ENCODE measurements at places on chromosomes 3 and 15.

GRCh38 chr3:196966526-196967401 is 1.9 kb downstream of the PIGZ start:
- DNase-seq, result no peak

DNA sequence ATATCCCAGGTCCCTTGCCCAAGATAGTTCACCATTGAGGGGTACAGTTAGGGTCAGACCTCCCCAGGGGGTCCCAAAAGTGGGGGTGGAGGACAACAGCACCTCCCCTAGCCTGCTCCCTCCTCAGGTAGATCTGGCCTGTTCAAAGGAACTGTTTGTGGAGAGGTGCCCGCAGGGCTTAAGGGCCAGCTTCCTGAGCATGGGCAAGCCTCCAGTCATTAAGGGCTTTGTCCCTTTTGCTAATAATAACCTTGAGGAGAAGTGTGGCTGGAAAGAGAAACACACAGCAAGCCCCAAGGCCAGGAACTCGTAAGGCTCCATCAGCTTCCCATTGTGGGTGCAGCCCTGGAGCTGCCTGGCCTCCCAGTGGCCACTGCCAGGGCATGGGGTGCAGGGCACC is 47.4 kb downstream of the ISG20 start:
- no peak for DNase-seq

GRCh38 chr15:93479715-93480114 is 390.7 kb upstream of the RGMA start:
- DNase-seq, result no peak

- DNase-seq, result no peak
These were observed 15.4 kb downstream of the UBP1 start for GRCh38 chr3:33424606-33425452.

DNA sequence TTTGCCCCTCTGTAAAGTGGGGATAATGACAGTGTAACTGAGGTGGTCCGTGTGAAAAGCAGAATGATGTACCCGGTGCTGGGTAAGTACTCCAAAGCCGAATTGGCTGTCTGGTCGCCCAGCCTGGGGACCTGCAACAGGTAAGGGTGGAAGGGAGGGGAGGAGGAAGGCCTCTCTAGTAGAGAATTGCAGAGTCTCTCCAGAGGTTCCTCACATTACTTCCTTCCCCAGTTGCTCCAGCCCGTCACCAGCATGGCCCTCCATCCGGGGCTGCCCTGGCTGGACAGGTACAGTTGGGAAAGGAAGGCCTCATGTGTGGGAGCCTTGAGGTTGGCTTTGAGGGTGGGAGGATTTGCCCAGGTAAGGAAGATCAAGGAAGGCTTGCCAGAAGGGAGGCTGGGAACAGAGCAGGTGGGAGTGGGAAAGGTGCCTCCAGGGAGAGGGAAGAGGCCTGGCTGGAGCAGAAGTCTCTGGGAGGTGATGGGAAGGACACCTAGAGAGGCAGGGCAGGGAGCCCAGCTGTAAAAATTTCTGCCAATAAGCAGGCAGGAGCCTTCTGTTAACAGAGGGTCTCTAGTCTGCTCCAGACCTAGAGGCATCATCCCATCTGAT is 1.7 kb upstream of the PSTPIP1 start:
- no peak for DNase-seq

DNA sequence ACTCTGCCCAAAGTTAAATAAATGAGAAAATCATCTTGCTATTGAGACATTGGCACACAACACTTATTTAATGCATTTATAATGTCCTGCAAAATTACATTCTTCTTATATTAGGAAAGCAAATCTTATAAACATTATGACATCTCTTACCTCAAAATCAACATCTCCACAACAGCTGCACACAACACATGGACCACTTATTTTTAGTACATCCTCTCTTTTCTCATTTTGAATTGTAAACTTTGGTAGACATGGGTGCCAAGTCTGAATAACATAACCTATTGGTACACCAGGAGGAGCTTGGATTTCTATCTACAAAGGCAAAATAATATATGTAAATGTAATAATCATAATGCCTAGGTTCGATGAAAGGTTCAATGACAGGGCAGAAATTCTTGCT is 23.0 kb downstream of the PLSCR1 start:
- no peak for DNase-seq

GRCh38 chr3:72006631-72007556 is 221.9 kb upstream of the PROK2 start:
- no peak for DNase-seq

DNA sequence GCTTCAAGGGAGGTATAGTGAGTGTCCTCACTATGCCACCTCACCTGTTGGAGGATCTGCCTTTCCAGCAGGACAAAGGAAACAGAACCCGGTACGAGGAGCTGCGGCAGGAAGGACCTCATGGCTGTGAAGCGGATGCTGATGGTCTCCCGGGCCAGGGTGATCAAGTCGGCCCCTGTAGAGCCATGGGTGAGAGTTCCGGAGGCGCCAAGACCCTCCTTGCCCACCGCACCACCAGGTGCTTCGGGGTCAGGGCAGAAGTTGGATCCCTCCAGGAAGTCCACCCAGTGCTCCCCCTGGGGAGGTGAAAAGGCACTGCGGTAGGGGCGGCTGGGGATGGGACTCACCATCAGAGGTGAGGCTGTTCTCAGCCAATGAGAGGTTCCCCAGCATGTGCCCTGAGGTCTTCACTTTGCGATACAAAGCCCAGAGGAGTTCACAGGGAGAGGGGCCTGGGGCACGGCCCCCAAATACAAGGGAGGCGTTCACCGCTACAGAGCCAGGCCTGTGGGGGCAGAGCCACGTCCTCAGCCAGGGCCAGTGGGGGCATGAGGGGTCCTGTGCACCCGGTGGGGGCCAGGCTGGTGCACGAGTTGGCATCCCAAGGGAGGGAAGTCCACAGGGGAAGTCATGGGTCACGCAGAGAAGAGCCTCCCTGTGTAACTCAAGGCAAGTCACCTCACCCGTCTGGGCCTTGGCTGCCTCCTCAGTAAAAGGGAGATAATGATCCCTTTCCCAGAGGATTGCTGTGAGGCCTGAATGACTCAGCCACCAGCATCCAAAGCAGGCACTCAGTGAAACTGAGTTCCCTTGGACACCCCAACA is 27.7 kb downstream of the C15orf39 start:
- no peak for DNase-seq

DNA sequence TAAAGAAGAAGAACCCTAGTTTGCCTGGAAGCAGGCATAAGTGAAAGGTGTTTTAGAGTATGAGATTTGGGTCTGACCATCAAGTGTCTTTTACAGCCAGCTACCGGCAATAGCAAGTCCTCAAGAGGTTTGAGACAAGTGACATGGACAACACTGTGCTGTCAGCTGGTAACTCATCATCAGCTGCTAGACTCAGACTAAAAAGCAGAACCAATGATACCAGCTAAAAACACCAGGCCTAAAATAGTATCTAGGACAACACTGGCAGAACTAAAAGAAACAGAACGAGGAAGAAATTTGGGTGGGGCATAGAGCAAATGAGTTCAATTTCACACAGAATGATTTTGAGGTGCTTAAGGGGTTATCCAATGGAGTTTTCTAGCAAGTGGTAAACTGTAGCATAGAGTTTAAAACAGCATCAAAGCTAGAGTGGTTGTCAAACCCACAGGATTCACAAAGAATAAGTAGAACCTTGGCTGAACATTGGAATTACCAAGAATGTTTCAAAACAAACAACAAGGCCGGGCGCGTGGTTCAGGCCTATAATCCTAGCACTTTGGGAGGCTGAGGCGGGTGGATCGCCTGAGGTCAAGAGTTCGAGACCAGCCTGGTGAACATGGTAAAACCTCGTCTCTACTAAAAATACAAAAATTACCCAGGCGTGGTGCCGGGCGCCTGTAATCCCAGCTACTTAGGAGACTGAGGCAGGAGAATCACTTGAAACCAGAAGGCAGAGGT is 3.9 kb downstream of the CIAO2A start:
- no peak for DNase-seq

- DNase-seq, result no peak
These were observed at the start of gene ABHD14A for GRCh38 chr3:51974963-51975851. ABHD14A (plus strand) TSS chr3:51975064; CDS start chr3:51975136, 72 bp downstream.

GRCh38 chr15:32743411-32744140 is 25.8 kb downstream of the GREM1 start:
- no peak for DNase-seq

DNA sequence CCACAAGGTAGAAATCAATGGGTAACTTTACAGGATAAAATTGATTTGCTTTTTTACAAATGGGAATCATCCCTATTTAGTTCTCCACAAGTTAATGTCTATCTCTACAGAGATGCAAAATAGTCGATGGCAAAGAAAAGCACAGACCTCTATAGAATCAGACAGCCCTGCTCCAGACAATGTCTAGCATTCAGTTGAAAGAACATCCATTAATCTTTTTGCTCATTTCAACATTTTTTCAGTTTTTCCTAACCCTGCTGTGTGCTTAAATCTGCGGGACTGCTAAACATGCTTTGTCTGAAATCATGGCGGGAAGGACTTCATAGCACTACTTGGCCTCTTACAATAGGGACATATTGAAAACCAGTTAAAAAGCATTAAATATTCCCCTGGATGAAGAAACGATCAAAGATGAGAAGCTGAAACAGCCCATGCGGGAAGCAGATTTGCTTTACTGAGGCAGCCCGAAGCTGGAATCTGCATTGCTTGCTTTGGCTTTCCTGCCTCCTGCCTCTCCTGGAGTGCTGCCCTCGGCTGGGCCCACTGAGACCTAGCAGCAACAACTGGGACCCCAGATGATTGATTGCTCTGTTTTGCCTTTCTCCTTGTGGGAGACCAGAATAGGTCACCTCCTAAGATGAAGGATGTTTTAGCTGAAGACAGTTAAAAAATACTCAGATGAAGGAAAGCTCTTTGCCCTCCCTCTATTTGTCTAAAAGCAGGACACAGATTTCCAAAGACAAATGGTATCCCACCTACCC is 38.5 kb upstream of the RASGRP1 start:
- DNase-seq, result no peak

Measured in NCI-H1417 treated with DMSO at 0.1 percent for 48 hours (cell line).